Stimulated activated CD8-positive, alpha-beta memory T cell treated with anti-CD3 and anti-CD28 coated beads, Interleukin-4, amount 100 ng/mL, for 48 hours (primary cell): ENCODE measurements at places on chromosomes 1 and 21.

GRCh38 chr1:172429331-172430127, 9.0 kb downstream of the C1orf105 start:
- no peak for DNase-seq

DNA sequence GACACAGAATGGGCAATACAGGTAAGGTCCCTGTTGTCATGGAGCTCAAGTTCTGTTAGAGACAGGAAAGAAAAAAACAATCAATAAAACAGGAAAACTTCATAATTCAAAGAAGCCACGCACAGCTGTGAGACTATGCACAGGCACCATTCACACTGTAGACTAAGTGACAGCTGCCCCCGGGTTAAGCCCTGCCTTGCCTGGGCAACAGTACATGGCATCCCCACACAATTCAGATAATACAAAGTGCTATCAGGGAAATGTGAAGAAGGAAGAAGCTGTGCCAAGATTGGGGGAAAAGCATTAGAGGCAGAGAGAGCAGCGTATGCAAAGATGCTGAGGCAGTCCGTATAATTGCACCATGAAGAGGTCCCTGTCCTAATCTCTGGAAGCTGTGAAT, 9.0 kb upstream of the KCNE2 start:
- no peak for DNase-seq

DNA sequence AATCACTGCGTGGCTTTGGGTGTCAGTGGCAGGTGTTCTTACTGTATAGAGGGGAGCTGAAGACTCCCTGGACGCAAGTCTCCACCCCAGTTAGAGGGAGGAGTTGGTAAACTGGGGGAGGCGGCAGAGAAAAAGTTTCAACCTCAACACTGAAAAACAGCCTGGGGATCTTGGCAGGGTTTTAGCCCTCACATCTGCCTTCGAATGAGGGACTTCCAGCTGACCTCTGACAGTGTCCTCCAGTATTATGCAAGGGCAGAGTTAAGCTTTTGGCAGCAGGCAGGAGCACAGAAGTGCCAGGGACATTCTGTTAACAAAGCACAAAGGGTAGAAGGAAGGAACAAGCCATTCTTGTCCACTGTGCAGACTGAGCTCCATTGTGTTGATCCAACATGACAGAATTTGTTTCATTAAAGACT, 41.2 kb upstream of the RAB4A start:
- DNase-seq: no peak

- DNase-seq: no peak
These were observed 21.3 kb upstream of the PGBD2 start for GRCh38 chr1:248884632-248885295.

- DNase-seq: no peak
These were observed 98.6 kb upstream of the PAPPA2 start for GRCh38 chr1:176364236-176364905.

GRCh38 chr21:38839328-38840286, 33.9 kb downstream of the ETS2 start:
- DNase-seq: peak; percentile 64

DNA sequence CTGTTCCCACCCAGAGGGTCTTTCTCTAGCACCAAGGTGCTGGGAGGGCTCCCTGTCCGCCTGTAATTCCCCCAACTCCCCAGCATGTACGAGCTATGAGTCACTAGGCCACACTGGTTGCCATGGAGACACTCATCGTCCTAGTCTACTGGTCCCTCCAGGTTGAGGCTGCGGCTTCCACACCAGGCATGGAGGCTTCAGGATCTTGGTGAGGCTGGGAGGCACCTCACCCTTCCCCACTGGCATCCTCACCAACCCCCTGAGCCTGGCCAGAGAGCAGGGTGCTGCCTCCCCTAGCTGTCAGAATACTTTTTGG, 75.6 kb upstream of the KAZN start:
- no peak for DNase-seq

- no peak for DNase-seq
These were observed 19.9 kb upstream of the WDR26 start for GRCh38 chr1:224454402-224455055.

DNA sequence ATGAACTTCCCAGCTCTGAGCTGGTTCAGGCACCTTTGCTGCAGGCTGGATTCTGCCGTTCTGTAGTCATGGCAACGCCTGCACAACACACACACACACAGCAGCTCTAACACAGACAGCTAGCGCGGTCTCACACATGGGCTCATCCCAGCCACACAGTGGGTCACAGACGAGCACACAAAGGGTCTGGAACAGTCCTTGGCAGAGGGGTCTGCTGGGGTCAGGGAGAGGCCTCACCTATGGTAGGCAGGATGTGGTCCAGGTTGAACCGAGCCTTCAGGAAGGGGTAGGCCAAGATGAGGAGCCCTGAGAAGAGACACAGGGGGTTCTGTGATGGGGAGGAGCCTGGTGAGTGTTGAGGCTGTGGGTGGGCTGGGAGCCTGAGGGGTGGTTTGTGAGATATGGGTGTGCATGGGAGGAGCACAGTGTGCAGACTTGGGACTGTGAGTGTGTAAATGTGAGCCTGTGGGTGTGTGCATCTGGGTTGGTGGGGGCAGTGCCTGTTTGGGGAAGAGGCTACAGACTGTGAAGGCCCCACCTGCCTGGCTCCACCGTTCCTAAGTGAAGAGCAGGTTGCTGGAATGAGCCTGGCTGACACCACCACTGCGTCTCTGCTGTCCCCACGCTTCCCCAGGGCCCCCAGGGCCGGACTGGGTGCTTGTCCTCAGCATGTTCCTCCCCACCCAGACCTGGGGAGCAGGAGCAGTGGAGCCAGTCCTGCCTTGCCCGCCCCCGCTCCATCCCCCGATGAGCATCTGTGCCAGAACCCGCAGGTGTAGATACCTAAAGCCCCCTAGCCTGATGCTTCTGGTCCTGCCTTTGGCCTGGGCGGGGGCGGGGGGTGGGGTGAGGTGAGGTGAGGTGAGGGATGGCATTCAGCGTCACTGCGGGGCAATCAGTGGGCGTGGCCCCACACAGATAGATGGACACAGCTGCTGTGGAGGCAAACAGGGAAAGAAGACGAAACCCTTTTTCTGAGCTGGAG, 1.5 kb downstream of the KNCN start:
- DNase-seq: peak; percentile 44

DNA sequence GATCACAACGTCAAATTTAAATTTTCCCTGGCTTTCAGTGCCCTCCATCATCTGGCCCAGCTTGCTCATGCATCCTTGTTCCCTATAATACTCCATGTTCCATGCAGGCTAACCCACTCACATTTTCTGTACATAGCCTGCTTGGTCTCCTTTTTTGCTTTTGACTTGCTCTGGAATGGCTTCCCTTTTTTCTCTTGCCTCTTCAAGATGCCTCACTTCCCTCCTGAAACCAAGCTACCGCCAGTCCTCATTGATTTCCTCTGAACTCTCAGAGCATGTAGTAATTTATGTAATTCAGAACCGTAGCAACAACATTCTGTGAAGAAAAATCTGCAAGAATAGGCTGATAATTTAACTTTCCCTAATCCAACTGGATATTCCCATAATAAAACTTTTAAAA, 10.3 kb downstream of the CAP1 start:
- no peak for DNase-seq

DNA sequence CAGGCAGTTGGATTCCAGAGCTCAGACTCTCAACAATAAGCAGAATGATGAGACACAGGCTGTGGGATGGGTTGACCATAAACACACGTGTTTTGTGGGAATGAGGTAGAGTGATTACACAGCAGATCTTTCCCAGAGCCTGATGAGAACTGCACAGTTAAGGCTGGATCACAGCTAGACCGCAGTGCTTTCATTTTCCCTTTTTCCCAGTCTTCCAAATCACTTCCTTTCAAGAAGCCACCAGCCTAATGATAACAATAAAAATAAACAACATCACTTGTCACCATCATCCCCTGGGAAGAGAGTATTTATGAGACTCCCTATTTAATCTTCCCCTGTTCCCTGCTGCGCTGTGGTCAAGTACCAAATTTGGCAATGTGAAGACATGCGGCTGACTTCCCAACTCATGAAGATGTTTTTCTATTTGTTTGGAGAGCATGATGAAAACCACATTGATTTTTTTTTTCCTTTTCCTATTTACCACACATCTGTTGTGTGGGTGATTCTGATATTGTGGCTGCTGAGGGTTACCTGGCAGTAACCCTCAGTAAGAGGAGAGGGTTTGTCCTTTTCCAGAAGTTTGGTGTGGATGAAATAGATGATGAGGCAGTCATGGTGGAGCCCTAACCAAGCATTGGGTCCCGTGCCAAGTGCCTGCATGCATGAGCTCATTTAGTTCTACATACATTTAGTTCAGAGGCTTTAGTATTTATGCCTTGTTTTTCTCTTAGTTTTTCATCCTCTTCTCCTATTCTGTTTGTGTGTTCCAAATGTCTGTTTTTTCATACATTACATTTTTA, 248.9 kb upstream of the HOOK1 start:
- DNase-seq: no peak

GRCh38 chr1:5329068-5329739, 663.0 kb downstream of the NPHP4 start:
- no peak for DNase-seq

- DNase-seq: no peak
These were observed 98.4 kb downstream of the GLUL start for GRCh38 chr1:182293119-182293589.
